Stimulated activated CD8-positive, alpha-beta memory T cell treated with anti-CD3 and anti-CD28 coated beads, Interleukin-2, amount 100 ng/mL, for 1 hour (primary cell): ENCODE measurements at places on chromosomes 4 and X.

- DNase-seq: no peak
Measured at GRCh38 chr4:53545942-53546581, 45.2 kb downstream of the LNX1 start.

DNA sequence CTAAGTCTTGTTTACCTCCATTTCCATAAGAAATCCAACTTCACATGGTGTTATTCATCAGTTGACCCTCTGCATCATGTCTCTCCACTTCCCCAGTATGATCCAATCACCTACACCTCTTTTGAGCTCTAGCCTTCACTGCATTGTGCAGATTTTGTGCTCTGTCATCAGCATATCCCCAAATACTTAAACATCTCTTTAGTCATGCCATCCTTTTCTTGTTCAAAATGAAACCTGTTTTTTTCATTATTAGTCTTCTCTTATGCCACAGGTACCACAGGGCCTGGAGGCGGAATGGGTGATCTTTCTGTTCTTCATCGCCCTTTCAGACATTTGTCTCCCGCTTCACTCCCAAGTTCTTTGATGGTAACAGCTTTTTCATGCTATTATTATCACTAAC lies 382.7 kb upstream of the GALNTL6 start:
- no peak for DNase-seq

DNA sequence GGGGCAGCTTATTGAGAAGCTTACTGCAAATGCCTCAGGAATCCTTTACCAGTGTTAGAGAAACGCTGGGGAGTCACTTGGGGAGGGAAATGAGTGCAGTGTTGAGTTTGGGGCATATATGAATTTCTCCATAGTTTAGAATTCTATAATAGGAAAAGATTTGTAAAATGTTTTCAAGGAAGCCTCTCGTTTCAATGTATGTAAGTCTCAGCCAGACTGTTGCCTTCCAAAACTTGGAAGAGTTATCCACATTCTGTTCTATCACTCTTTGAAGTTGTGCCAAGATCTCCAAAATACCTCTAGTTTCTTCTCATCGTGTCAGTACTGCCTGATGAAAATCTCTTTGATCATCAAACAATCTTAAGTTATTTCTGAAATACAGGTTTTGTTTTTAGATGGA lies 565 bp upstream of the LRCH2 start:
- no peak for DNase-seq

- no peak for DNase-seq
Measured at GRCh38 chr4:40934676-40935075, 184.9 kb downstream of the NSUN7 start.

DNA sequence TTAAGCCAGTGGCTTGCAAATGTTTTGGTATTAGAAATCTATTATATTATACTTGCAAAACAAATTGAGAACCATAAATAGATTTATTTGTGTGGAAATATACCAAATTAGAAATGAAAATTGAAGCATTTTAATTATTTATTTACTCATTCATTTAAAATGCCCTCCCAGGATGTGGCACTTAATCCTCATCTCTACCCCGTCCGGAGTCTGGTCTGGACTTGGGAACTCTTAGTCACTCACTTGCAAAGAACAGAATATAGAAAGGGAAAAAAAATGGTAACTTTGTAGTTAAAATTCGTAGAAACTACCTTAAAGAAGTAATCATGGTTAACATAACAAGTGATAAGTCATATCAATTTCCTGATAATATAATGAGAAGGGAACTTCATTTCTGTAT lies 775.9 kb upstream of the INTU start:
- no peak for DNase-seq

GRCh38 chr4:88367826-88368225 lies 10.8 kb upstream of the HERC6 start:
- DNase-seq: no peak

- no peak for DNase-seq
Measured at GRCh38 chr4:86536151-86536550, 58.0 kb upstream of the PTPN13 start.

- no peak for DNase-seq
Measured at GRCh38 chr4:143386812-143387211, 50.1 kb downstream of the GAB1 start.

- no peak for DNase-seq
Measured at GRCh38 chr4:148680884-148681283, 238.7 kb upstream of the NR3C2 start.

- no peak for DNase-seq
Measured at GRCh38 chrX:116499780-116500179, 37.0 kb upstream of the CT83 start.

DNA sequence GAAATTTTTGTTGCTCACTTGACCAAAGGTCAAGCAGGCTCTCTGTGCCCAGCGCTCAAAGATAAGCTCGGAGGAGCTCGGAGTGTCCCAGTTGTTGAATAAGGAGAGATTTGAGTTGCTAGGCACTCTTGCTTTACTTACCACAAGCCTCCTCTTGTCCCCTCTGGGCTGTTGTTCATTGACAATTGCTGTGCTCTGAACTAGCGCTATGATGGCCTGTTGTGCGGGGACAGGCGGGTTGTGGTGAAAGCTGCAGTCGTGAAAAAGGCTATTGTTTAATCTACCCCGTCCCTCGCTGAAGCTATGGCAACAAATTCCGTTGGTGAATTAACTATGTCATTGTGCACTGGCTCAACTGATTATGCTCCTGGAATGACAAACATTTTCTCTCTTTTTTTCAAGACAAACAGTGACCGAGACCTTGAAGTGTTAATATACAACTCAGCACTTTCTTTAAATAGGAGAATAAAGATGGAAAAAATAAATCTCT lies 21.0 kb upstream of the POLA1 start:
- no peak for DNase-seq

- no peak for DNase-seq
Measured at GRCh38 chr4:175536852-175537453, 275.1 kb downstream of the GPM6A start.

DNA sequence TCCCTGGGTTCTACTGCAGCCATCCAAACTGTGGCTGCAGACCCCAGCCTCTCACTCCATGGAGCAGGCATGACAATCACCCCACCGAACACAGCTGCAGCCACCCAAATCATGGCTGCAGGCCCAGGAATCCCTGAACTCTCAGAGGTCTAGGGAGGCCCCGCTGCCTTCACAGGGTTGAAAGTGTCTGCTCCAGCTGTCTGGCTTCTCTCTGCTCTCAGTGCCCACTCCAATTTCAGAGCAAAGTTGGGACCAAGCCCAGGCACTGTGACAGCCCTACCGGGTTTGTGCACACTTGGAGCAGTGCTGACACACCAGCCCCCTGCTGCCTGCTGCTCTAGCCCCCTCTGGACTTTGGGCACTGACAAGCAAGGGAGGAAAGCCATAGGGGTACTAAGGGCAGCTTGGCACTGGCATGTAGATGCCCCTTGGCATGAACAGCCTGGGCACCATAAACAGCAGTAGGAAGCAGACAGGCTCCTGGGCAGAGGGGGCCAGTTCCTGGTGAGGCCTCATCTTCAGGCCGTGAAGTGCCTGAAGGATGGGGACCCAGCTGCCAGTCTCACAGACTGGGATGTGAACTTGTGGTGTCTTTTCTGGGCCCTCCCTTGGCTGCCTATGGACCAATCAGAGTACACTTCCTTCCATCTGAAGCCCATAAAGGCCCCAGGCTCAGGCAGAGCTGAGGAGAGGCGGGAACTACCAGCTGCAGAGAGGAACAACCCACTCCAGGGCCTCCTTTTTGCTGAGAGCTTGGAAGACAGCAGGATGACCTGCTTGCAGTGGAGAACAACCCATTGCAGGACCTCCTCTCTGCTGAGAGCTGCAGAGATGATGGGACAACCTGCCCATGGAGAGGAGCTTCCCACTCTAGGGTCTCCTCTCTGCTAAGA lies 68.8 kb downstream of the TECRL start:
- no peak for DNase-seq

DNA sequence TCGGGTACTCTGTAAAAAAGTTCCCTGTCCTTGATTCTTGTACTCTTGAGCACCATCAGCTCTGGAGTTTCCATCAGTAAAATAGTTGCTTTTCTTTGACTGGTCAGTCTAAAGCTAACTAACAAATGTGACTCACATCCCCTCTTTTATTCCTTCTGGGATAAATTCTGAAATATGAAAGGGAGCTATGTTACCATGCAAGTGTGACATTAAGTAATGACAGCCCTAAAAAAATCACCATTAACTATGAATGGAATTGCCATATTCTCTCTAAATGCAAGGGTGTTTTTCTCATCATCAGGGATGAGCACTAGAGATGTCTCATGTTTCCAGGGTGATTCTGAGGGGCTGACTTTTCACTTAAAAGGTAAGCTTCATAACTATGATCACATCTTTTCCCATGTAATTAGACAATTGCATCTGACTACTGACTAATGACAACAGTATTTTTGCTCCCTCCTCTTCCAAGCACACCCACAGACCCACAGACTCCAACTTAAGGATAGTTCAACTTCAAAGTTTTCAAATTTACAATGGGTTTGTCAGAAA lies 26.9 kb upstream of the RASGEF1B start:
- no peak for DNase-seq

DNA sequence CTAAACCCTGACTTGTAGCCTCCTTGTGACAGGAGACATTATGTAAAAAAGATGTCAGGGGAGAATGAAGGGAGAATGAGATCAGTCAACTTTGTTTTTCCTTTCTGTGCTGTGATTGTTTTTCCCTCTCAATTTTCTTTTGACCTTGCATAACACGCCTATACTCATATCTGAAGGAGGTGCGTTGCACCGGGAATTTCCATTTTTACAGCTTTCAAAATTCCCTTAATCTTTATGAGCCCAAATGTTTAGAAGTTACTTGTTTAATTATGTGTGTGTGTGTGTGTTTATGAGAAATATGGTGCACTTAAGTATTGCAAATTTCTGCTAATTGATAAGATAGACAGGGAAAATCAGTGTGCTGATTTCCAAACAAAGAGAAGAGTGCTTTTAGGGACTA lies 21.6 kb downstream of the SYNPO2 start:
- no peak for DNase-seq

DNA sequence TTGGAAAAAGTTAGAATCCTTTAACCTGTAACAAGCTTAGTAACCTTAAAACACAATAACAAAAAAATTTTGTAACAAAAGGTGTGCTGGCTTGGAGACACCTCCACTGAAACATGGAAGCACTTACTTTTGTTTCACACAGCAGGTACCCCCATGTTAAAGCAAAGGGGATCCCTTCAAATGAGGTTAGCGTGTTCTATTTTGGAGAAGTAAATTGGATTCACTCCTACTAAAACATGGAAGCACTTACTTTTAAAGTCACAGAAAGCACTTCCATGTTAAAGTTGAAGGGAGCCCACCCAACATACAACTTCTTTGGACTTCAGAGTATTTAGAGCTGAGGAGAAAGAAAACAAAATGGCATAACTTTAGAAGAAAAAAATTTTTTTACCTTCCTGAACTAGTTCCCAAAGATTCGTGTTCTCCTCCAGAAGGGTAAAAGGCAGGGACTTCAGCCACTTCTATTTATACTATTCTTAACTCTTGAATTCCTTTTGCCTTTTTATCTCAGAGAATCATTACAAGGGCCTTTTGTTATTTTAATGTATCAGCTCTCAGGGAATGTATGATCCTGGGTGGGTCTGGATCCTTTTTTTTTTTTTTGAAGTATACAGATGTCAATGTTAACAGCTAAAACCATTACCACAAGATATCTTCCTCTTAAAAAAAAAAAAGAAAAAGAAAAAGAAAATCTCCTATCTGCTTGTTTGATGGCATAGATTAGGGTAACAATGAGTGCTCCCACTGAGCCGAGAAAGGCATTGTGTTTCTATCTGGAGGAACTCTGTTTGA lies 11.5 kb downstream of the LARP7 start:
- DNase-seq: no peak

DNA sequence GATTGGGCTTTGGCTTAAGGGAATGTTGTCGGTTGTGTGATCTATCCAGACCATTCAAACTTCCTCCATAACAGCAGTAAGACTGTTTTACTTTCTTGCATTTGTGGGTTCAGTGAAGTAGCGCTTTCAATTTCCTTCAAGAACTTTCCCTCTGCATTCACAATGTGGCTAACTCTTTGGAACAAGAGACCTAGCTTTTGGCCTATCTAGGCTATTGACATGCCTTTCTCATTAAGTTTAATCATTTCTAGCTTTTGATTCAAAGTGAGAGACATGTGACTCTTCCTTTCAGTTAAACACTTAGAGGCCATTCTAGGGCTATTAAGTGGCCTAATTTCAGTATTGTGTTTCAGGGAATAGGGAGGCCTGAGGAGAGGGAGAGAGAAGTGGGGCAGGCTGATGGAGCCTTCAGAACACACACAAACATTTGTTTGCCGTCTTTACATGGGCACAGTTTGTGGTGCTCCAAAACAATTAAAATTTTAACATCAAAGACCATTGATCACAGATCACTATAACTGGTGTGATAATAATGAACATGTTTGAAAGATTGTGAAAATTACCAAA lies 34.1 kb downstream of the ADH5 start:
- no peak for DNase-seq

GRCh38 chr4:184280591-184281071 lies 63.0 kb upstream of the ENPP6 start:
- DNase-seq: no peak

- no peak for DNase-seq
Measured at GRCh38 chr4:122100508-122100907, 51.6 kb upstream of the BLTP1 start.

DNA sequence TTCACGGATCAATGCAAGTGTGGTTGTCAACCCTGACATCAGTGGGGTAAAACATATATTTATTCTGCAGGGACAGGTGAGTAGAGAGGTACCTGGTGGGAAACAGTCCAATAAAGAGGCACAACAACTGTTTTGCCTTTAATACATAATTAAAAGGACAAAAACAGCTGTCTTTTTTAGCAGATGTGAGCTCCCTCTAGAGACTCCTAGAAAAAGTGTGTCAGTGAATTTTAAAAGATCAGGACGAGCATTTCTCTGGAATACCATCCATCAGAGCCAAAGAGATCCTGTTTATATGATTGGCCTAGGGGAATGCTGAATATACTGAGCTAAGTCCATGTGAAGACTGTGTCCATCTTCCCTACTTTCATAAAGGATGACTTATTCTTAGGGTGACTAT lies 58.3 kb downstream of the TMEM144 start:
- DNase-seq: no peak

GRCh38 chr4:44679060-44679459 lies 840 bp downstream of the GUF1 start:
- no peak for DNase-seq

DNA sequence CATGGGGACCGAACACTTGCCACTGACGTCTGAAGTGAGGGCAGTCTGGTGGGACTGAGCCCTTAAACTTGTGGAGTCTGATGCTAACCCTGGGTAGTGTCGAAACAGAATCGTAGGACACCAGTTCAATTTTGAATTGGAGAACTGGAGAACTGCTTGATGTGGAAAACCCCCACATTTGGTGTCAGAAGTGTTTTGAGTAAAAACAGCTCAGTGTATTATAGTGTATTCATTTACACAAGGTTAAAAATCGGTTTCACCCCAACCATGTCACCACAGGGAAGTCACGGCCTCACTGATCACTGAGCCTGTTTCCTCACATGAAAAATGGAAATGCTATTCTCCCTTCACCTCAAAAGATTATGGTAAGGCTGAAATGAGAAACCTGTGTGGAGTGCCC lies 21.9 kb downstream of the PIN4 start:
- DNase-seq: no peak

GRCh38 chrX:40434947-40435346 lies 145.8 kb upstream of the ATP6AP2 start:
- DNase-seq: no peak

- DNase-seq: no peak
Measured at GRCh38 chrX:107450823-107451509, 1.5 kb downstream of the FRMPD3 start.

- DNase-seq: peak; percentile 55
Measured at GRCh38 chr4:2745981-2746806, 9.9 kb downstream of the TNIP2 start.

GRCh38 chrX:71661919-71662318 lies 5.4 kb upstream of the LOC101059915 start:
- no peak for DNase-seq

GRCh38 chrX:148322906-148323305 lies 177.5 kb upstream of the AFF2 start:
- DNase-seq: no peak
